ENCODE measurements at places on chromosomes 3 and 15.

- DNase-seq, result no peak
These were observed 318.6 kb downstream of the PLOD2 start for GRCh38 chr3:145842294-145842902.

DNA sequence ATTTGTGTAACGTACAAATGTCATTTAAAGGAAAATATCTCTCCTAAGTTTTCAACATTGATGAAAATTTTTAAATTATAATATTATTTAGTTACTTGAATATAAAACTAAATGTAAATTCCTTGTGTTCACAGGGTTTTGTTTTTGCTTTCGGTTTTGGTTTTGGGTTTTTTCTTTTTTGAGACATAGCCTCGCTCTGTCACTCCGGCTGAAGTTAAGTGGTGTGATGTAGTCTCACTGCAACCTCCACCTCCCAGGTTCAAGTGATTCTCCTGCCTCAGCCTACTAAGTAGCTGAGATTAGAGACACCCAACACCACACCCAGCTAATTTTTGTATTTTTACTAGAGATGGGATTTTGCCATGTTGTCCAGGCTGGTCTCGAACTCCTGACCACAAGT lies 79.3 kb upstream of the TCF12 start:
- no peak for DNase-seq

- DNase-seq, result no peak
These were observed 190.8 kb upstream of the FAM3D start for GRCh38 chr3:58857402-58857801.

DNA sequence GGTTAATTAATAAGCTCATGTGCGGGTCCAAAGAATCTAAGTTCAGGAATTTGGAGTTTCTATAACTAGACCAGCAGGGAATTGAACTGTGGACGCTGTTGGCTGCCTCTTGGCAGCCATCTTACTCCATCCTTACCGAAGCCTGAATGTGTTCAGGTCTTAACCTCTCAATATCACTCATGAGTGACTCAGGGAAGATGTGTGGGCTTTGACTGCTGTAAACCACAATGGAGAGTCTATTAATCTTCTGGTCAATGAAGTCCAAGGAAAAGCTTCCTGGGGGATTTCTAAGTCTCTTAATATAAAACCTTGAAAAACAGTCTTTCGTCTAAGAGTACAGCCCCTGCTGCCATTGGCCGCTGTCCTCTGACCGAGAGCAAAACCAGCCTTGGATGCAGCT lies 46.7 kb upstream of the OXTR start:
- no peak for DNase-seq

DNA sequence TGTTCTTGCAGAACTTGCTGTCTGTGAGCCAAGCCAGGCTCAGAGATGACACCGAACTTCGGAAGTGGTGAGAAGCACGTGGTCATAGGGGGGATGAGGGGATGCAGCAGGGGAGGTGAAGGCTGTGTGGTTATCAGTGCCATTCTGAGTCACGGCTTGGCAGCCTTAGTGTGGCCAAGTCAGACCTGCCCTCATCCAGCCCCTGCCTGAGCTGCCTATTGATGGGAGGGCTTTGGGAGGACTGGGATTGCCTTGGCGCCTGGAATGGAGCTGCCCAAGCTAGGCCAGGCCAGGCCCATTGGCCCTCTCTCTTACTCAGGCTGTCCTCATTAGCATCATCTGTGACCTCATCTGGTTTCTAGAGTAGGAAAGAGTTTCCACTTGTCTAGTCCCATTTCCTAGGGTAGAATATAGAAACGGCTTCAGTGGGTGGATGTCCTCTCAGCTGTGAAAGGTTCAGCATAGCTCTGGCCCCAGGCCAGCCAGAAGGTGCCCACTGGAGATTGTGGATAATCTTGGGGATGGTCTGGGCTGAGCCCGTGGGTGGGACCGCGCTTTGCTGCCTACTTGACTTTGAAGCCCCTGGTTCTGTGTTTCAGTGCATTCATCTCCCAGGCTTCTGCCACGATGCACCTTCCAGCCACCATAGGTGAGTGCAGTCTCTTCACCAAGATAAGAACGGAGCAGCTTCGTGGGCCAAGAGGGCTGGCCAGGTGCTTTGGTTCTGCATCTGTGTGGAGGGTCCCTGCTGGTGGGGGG lies 7.2 kb downstream of the FAH start:
- DNase-seq, result peak; percentile 7

GRCh38 chr3:151818361-151818760 lies 4.4 kb downstream of the AADAC start:
- DNase-seq, result no peak

DNA sequence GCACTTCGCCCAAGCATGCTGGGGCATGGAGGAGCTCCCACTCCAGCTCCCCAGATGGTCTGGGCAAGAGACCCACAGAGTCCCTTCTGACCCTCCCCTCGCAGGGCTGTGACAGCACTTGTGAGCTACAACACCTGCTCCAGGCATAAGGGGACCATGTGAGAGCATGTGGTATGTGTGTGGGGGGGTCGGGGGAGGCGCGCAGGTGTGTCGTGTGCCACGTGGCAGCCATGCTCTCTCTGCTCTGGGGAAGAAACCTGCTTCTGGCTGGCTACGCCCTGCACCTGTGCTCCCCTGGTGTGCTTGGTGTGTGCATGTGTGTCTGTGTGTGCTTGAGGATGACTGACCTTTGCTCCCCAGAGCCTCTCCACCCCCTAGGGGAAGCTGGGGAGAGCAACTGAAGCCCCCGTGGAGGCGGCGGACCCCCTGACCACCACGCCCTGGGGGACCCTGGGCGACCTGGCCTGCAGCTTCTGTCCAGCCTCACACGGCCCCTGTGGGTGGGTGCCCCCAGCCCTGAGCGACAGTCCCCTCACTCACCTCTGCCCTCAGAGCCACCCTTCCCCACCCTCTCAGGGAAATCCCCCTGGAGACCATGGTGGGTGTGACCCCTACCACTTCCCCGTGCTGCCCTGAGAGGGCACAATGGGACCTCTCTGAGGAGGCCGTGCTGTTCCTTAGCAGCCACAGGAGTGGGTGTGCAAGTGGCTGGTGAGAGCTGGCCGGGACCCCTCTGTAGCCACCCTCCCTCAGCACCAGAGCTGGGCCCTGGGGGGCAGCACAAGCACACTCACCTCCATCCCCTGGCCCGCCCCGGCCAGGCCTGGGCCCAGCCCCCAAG lies 16.6 kb upstream of the SEC13 start:
- DNase-seq, result no peak

GRCh38 chr3:126554560-126555525 lies 3.9 kb downstream of the C3orf22 start:
- DNase-seq, result no peak

GRCh38 chr15:48400086-48400485 lies 68.9 kb downstream of the DUT start:
- DNase-seq, result no peak

DNA sequence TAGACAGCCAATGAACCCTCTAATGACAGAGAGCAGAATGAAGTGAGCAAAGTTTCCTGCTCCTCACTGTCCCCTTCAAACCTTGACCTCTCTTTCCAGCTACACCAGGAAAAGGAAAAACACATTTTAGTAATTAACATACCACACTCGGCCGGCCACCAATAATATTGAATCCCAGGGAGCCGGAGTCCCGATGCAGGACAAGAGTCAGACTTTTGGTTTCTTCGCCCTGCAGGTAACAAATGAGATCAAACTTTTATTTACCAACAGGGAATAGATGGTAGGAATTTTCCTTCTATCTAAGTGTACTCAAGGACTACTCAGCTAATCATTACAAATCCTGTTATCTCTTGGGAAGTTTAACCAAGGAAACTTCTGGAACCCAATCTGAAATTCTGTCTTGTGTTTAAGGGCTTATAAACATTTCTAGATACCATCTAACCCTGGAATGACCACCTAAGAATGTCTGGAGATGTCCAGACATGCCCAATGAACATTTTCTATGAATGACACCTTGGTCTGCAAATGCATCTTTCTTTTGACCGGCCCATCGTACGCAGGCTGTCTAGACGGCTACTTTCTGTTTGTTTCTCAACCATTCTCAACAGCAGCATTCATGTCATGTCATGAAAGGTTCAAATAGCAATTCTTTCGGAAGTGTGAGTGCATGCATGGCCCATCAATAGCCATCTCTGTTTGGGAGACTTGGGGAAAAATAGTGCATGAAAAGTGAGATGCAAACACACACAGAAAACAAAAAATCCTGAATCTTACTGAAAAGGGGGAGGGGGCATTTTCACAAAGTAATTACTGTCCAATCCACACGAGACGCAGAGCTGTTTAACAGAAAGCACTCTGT lies 16.1 kb downstream of the PDZRN3 start:
- no peak for DNase-seq

- DNase-seq, result peak; percentile 57
These were observed 22.4 kb upstream of the SRP14 start for GRCh38 chr15:40061212-40061901.

DNA sequence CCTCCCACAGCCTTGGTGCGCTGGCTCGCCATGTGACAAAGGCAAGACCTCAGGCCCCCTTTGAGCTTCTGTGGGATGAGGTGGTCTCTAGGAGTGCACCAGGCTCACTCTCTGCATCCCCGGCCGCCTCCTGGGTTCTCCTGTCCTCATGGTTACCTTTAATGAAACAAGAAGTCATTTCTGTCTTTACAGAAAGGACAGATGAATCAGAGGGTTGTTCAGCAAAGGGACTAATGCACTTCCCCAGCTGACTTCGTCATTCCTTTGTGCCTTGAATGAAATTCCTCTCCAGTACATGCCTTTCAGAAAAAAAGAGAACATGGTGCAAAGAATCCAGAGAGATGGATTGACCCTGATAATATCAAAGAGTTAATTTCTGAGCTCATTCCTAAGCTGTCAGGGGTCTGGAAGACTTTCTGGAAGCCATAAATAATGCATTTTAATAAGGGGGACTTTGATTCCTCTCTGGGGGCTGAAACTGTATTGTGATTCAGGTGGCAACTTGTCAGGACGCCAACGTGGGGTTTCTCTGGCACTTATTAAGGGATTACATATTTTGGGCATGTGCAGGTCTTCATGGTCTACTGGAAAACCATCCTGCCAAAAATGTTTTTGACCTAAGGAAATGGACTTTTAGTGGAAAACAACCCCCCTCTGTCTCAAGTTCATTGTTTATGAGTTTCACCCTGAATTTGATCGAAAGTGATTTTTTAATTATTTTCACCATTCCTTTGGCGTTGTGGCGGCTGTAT lies 122.7 kb downstream of the FBLN2 start:
- DNase-seq, result no peak

- DNase-seq, result no peak
These were observed 976.0 kb downstream of the ROBO1 start for GRCh38 chr3:78791753-78792152.

GRCh38 chr15:85333132-85333831 lies 47.1 kb upstream of the AKAP13 start:
- DNase-seq, result no peak

DNA sequence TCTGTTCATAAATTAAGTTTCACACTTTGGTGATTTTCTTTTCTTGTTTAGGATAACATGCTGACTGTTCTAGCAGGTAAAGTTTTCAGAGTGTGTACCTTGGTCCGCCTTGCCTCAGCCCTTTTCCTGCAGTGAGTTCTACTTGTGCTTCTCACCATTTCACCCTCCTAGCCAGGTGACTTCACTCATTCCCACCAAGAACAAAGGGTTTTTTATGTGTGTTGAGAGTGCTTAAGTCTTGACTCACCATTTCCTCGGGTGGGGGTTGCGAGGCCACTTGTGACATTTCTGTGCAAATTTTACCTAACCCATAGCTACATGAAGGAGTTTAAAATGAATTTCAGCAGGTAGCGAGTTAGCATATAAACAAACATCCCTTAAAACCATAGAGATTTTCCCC lies 81.4 kb downstream of the C3orf38 start:
- no peak for DNase-seq

- peak; percentile 4 for DNase-seq
These were observed 418.9 kb upstream of the TPRG1 start for GRCh38 chr3:188752850-188753249.

GRCh38 chr3:42652611-42653302 lies 740 bp upstream of the ZBTB47 start:
- DNase-seq, result no peak

- DNase-seq, result no peak
These were observed 5.5 kb downstream of the SUMF1 start for GRCh38 chr3:4461468-4462090.

DNA sequence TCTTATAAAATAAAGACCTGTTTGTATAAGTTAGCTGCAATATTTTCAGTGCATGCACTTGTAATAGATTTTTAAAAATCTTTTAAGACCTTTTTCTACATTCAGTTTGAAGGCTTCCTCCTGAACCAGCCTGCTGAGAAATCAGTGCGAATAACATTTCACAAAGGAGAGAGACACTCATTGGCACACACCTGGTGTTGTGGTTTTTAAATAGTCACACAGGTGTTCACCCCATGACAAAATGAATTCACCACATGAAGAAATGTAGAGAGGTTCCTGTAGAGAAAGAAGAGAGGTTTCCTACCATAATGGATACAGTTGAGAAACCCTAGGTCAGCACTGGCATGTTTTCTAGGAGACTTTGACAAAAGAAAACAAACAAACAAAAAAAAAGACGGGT lies 237.3 kb downstream of the CNTN6 start:
- no peak for DNase-seq

- no peak for DNase-seq
These were observed 50.9 kb downstream of the LSAMP start for GRCh38 chr3:116394365-116394764.

- DNase-seq, result no peak
These were observed 1.2 kb downstream of the EIF1B start for GRCh38 chr3:40310705-40311104.

DNA sequence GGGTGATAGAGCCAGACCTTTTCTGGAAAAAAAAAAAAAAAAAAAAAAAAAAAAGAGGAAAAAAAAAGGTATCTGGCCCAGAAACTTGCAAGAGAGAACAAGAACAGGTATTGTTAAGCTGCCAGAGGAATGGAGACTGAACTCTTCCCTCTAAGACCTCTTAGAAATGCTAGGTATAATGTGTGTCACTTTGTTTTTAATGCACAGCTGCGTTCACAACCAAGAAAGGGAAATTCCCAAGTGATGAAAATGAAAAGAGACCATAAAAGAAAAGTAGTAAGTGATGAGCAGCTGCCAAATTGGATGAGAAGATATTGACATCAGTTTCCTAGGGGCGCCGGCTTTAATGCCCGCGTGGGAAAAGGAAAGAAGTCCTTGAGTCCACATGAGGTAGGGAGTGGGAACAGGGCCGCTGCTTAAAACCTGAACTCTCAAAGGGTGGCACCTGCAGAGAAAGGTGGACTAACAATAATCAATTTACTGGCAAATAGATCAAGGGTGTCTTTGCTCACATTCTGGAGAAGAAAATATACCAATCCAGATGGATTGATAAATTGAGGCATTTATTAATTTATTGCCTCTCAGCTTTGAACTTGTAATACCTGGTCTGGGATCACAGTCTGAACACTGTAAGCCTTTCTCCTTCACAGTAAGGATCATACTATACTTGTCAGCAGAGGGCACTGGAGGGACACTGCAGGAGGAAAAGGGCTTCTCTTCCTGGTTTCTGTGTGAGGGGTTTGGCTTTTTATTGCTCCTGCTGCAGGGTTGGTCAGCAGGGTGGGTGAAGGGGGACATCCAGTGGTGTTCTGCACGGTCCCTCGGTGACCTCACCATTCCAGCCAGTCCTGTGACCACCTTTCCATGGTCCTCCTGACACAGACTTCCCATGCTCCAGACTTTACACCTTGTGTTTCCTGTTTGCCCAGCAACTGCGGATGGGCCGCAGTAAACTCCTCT lies 131.6 kb downstream of the AQP9 start:
- DNase-seq, result peak; percentile 35

All from activated T-cell treated with anti-CD3 and anti-CD28 coated beads, Interleukin-2, amount 50 U/mL, for 72 hours (primary cell).